ENCODE measurements at places on chromosomes 6 and 20.

DNA sequence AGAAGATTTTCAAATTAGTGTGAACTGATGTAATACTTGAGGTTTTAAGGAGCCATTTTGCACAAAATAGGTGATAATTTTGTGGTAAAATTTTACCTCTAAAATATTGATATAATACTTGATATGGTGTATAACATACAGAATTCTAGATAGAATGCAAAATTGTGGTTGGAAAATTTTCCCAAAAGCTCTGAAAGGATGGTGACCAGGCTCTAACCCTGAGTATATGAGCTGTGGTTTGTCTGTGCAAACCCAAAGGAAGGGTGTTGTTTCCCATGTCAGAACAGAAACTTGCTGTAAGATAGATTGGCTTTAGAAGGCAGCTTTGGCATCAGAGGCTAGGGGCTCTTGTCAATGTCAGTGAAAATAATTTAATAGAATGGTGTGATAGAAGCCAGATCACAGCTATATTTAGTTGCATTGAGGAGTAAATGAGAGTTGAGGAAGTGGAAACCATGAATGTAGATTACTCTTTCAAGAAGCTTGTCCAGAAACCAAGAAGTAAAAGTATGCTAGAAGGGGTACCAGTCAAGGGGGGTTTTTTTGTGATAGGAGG lies 257.7 kb downstream of the FARS2 start:
- no peak for DNase-seq

DNA sequence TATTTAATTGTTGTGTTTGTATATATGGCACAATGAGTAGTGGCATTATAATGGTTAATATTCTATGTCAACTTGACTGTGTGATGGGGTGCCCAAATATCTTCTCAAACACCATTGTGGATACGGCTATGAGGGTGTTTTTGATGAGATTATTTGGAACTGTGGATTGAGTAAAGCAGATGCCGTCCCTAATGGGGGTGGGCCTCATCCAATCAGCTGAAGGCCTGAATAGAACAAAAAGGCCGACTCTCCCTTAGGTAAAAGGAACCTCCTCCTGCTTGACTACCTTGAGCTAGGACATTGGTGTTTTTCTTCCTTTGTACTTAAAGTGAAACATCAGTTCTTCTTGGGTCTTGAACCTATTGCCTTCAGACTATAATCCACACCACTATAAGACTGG lies 207.8 kb downstream of the WDR27 start:
- DNase-seq: no peak

GRCh38 chr6:52020945-52021570 lies 66.4 kb downstream of the PKHD1 start:
- DNase-seq: peak; percentile 16

- DNase-seq: no peak
These were observed 13.4 kb upstream of the TREML4 start for GRCh38 chr6:41214559-41215238.

GRCh38 chr6:11702089-11702488 lies 76.5 kb downstream of the ADTRP start:
- no peak for DNase-seq

DNA sequence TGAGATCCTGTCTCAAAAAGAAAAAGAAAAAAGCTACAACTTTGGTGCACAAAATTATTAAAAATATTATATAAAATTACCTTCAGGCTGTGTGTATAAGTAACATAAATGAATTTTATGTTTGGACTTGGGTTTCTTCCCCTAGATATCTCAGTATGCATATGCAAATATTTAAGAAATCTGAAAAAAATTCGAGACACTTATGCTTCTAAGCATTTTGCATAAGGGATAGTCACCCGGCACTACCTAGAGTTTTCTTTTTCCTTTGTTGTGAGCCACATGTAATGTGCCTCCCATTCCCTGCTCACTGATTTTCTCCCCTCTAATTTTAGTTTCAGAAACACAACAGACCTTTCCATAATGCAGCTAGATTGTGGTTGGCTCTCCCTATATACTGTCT lies 79.4 kb downstream of the NCOA3 start:
- DNase-seq: peak; percentile 29

- DNase-seq: no peak
These were observed 397.1 kb upstream of the BTBD3 start for GRCh38 chr20:11520596-11520995.

DNA sequence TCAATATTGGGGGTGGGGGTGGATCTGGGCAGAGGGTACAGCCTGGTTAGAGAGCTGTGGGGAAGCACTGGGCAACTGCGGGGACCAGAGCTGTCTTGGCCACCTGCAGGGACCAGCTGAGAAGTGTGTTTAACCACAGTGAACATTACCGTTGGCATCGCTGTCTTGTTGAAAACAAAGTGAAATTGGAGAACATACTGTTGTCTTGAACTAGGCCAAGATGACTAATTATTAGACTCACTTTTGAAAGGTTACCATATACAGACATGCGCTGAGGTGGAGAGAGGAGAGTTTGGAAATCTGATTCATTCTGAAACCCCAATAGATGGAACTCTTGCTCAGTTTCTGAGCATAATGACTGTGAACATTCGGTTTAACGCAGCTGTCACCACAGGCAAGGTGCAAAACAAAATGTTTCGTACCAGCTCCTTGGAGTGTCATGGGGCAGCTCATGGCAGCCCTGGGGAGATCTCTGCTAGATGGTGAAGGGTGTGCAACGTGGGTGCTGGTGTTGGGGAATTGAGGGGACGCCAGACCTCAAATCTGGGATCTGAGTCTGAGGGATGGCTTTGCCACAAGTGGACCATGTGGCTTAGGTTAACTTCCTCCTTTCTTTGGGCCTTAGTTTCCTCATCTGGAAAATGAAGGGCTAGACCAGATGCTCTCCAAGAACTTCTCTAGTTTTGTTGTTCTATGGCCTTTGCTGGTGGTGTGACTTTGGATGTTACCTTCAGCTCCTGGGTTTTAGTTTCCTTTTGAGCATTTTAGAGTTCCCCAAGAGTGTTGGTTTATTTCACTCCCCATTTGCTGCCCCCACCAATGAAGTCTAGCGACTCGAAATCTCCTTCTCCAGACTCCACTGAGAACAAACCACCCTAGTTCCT lies 24.6 kb upstream of the GTSF1L start:
- no peak for DNase-seq

Data from NCI-H1048 (cell line).